ENCODE measurements at places on chromosomes 11 and 22. TPM values are rescaled to one million over a fixed set of nuclear protein-coding genes. Genes with fewer than 3 reads are reported as not detected.

The CCDC188 gene
- total RNA-seq, result not detected

The DERL3 gene
- total RNA-seq, result not detected

The GPHA2 gene
- total RNA-seq, result not detected

The CHCHD10 gene
- total RNA-seq, result 16.9 TPM

The SIK3 gene
- 7.6 TPM for total RNA-seq

The RTN4RL2 gene
- 4.5 TPM for total RNA-seq

The KCNQ1 gene
- not detected for total RNA-seq

The ASPHD2 gene
- 5.5 TPM for total RNA-seq

The SYT9 gene
- not detected for total RNA-seq

The NLRP14 gene
- total RNA-seq, result under 0.01 TPM

The MPST gene
- 155 TPM for total RNA-seq

The TUBA8 gene
- total RNA-seq, result not detected

The C11orf91 gene
- total RNA-seq, result not detected

The LARGE2 gene
- total RNA-seq, result 0.24 TPM

The ACRV1 gene
- total RNA-seq, result not detected

The MS4A15 gene
- total RNA-seq, result not detected

The USH1C gene
- total RNA-seq, result not detected

The MMP1 gene
- total RNA-seq, result 861 TPM

Data from epithelial cell of alveolus of lung (primary cell).